ENCODE measurements at places on chromosomes 13 and 19. TPM values are rescaled to one million over a fixed set of nuclear protein-coding genes. Genes with fewer than 3 reads are reported as not detected.

Gene ZNF429
- 31.5 TPM for polyA plus RNA-seq

Gene PTPRH
- polyA plus RNA-seq: not detected

Gene CPAMD8
- 5.1 TPM for polyA plus RNA-seq

Gene HSPBP1
- 34.1 TPM for polyA plus RNA-seq

Gene CALR3
- not detected for polyA plus RNA-seq
